ENCODE measurements at places on chromosomes 2 and 18.

DNA sequence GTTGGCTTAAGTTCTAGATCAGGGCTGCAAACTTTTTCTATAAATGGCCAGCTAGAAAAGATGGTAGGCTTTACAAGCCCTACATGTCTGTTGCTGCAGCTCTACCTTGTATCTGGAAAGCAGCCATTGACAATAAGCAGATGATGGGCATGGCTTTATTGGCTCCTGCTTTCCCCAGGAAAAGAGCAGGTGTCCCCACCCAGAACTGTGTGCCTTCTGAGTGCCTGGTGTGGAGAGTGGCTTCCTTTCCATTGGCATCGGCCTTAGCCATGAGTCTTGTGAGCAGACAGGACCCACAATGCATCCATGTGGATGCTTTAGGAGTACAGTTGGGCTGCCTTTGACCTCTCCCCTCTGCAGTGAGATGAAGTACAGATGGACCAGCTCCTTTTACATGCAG is 120.2 kb downstream of the CD8B2 start:
- no peak for DNase-seq

DNA sequence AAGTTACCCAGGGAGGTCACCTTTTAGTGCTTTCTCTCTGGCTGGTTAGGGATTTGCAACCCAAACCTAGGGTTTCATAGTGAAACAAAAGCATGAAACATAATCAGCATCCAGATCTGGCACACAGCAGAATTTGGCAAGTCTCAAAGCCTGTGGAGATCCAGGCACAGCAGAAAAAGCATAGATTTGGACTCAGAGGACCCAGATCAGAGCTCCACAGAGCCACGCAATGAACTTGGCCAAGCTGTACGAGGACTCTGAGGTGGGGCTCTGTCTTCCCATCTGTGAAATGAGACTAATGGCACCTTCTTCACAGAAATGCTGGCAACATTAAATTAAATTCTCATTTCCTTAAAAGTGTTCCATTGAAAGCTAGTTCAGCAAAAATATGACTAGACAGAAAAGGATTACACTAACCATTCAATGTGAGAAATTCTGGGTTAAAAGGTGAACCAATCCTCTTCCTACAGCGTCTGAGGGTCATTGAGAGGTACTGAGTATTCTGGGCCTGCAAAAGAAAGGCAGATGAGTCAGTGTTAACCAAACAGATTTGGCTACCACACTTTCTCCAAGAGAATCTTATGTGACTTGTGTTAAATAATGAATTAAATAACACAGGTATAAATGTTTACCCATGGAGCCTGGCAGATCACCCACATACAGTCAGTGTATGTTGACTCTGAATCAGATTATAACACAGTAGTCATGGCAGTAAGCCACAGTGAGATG is 266.3 kb downstream of the MREG start:
- no peak for DNase-seq

DNA sequence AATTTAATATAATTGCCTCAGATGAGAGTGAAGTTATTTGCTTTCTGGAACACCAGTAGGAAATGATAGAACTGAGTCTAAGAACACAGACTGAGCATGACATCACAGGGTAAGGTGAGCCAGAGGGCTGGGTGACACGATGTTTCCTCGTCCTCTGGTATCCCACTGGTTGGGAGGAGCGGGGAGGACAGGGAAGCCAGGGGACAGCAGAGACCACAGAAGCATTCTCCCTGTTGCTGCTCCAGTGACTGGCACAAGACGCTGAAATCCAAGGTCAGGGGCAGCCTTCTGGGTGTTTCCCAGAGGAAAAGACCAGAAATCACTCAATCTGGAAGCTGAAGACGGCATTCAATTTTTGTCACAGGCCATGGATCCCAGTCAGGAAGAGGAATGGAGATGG is 363.4 kb upstream of the SOX11 start:
- no peak for DNase-seq

GRCh38 chr2:80292474-80292873 is 12.1 kb downstream of the LRRTM1 start:
- DNase-seq: no peak

DNA sequence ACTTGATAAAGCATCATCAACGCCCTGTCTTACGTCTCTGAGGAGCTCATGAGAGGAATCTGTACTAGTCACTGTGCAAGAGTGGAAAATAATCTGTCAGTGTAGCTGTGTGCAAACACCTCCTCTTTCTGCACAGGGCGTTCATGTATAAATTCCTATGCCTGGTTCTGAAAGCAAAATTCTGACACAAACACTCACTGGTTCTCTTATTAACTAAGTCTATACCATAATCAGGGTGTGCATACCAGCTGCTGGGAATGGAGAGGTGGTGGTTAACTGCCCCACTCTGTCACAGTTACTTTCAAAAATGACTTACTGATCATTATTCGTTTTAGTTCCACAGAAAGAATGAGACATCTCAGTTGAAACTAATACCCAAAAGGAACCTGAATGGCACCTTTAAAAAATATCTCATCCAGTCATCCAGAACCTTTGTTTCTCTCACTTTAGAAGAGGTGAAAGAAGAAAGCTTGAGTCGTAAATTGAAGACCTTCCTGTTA is 35.7 kb downstream of the STK39 start:
- no peak for DNase-seq

GRCh38 chr18:20971886-20972267 is 139.7 kb downstream of the ROCK1 start:
- no peak for DNase-seq

DNA sequence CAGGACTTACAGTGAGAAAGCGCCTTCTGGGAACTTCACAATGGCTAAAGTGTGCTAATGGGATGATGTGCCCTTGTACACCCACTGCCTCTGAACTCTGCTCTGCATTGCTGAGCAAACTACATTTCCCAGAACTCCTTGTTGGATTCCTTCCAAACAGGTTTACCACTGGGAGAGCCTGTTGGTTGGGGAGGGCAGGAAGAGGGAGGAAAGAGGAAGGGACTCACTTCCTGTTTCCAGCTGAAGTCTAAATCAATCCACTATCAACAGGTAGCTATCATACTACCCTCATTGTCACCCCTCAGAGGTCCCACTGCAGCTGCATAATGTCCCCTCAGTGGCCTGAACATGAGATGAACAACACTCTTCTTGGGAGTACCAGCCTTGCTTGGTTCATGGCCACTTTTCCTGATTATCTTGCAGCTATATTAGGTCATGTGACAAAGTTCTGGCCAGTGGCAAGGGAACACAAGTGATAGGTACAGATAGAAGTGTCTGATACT is 109.7 kb downstream of the MSH2 start:
- no peak for DNase-seq
